CD4-positive, alpha-beta T cell (primary cell): ENCODE measurements at places on chromosomes 12 and 14. TPM values are rescaled to one million over a fixed set of nuclear protein-coding genes. Genes with fewer than 3 reads are reported as not detected.

PLD4 gene
- total RNA-seq = 1.6 TPM

MDGA2 gene
- total RNA-seq = not detected

DPPA3 gene
- not detected for total RNA-seq

TMEM179 gene
- not detected for total RNA-seq

NID2 gene
- total RNA-seq = not detected

CLEC1B gene
- total RNA-seq = not detected

VIPAS39 gene
- total RNA-seq = 7.6 TPM

TMEM253 gene
- not detected for total RNA-seq

SCN8A gene
- total RNA-seq = 0.36 TPM

ACOT6 gene
- total RNA-seq = not detected

MIP gene
- total RNA-seq = not detected

VWF gene
- total RNA-seq = not detected

ASB8 gene
- 50.9 TPM for total RNA-seq

KRT6A gene
- total RNA-seq = not detected

CLEC9A gene
- 0.98 TPM for total RNA-seq

NEK9 gene
- total RNA-seq = 53.5 TPM

CCDC177 gene
- total RNA-seq = not detected

KRT73 gene
- total RNA-seq = 67.2 TPM

RTN1 gene
- total RNA-seq = not detected

MYBPC1 gene
- total RNA-seq = not detected

WSCD2 gene
- total RNA-seq = not detected

FIGNL2 gene
- 1.2 TPM for total RNA-seq

TMEM132C gene
- total RNA-seq = not detected

NUAK1 gene
- total RNA-seq = not detected

PZP gene
- not detected for total RNA-seq

TMEM106C gene
- 17.4 TPM for total RNA-seq

ARPC3 gene
- total RNA-seq = 120 TPM

SCNN1A gene
- total RNA-seq = 2.0 TPM

TRIM9 gene
- 0.19 TPM for total RNA-seq

TSPAN9 gene
- total RNA-seq = 0.82 TPM

CACNA1C gene
- total RNA-seq = 0.05 TPM

NPAS3 gene
- total RNA-seq = not detected

ZNF891 gene
- total RNA-seq = 4.5 TPM

LTBR gene
- total RNA-seq = 0.67 TPM

NPFF gene
- not detected for total RNA-seq

KRT82 gene
- total RNA-seq = not detected

TBC1D30 gene
- 0.49 TPM for total RNA-seq

CALCOCO1 gene
- 69.3 TPM for total RNA-seq

HOXC12 gene
- total RNA-seq = not detected

OLR1 gene
- total RNA-seq = not detected

ARMH4 gene
- total RNA-seq = not detected

WNT5B gene
- total RNA-seq = not detected

DDN gene
- total RNA-seq = 0.30 TPM

TMEM30B gene
- total RNA-seq = 8.9 TPM

MANSC4 gene
- not detected for total RNA-seq

NCKAP5L gene
- 9.8 TPM for total RNA-seq

TMEM19 gene
- 8.9 TPM for total RNA-seq
